Glomerular endothelial cell (primary cell): ENCODE measurements at places on chromosomes 4 and X.

- DNase-seq: no peak
These were observed 65.5 kb upstream of the LAS1L start for GRCh38 chrX:65600106-65600505.

DNA sequence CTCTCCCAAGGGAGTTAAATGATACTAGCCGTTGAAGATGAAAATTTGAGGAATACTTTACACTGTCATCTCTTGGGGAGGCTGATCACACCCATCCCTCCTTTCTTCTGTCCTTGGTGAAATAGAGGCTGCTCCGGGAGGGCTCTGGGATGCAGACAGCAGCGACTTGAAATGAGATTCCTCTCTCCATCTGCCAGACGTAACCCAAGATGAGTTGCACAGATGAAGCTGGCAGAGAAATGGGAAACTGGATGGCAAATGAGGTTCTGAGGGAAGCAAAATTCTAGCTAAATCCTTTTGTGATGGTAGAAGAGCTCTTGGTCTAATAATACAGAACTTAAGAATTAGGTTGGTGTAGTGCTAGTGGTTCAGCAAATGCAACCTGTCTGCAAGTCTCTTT, 201.4 kb downstream of the AASDH start:
- no peak for DNase-seq

- DNase-seq: no peak
These were observed 8.8 kb upstream of the BMP2K start for GRCh38 chr4:78767350-78767749.

DNA sequence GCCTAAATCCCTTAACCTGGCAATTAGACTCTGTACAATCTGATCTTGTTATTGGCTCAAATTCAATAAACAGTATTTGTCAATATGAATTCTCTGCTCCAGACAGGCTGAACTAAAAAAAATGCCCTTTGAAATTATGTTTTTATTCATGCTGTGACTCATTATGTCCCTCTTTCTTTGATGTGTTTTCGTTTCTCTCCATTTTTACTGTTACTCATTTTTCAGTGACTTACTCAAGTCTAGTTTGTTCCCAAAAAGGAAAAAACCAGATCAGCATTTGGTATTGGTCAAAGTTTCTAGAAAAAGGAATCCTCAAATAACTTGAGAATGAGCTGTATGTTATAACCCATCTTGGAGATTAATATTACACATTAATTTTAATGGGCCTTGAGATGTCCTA, 40.4 kb downstream of the UNC5C start:
- DNase-seq: no peak

DNA sequence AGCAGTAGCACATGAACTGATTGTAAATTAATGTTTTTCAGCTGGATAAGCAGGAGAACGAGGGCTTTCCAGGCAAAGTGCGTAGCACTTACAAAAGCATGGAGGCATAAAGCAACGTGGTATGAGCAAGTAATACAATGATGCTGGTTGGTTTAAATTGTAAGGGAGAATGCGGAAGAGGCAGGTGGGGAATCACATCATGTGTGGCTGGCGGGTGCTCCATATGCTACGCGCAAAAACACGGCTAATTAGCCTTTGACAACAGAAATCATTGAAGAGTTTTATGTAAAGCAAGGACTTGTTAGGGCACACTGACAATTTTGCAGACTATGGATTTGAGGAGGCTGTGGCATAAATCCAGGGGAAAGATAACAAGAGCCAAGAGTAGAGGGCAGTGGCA, 14.6 kb downstream of the SYTL4 start:
- DNase-seq: no peak

DNA sequence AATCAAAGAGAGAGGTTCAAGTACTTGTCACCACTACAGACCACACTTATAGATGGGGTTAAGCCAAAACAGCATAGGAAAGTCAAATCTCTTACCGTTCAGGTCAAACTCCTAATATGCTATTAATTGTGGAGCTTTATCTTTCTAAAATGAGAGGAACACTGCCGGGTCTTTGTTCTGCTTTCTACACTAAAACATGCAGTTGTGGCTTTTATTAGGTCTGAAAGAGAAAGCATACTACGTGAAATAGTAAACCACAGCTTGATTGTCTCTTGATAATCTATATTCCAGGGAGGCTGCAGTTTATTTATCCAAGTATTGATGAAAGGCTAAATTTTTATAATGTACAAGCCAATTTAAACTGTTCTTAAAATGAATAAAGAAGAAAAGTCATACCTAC, 12.3 kb upstream of the INPP4B start:
- no peak for DNase-seq

GRCh38 chrX:116009346-116009745, 161.2 kb upstream of the AGTR2 start:
- DNase-seq: no peak

DNA sequence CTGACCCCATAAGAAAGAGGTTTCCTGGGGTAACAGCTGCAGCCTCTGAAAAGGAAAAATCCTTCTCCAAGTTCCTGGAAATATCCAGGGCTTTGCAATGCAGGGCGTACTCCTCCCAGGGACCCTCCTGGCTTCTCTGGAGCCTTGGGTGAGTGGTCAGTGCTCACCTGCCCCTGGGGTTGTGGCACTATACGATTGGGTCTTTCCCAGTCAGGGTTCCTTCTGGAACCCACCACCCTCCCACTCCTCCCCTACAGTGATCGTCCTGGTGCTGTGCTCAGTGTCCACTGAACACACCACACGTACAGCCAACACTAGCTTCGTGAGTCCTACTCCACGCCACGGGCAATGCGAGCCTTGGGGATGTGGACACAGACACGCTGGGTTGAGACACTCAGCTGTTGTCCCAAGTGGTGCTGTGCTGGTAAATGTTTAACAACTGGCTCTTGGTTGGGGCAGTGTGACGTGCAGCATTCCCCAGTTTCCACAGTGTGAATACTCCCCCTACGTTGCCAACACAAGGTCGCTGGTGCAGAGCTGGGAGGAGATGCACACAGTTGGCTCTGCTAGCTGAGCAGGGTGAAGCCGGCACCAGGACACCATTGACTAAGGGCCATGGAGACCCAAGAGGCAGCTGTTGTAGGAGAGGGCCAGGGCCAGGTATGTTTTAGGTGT, 65.4 kb downstream of the HTRA3 start:
- no peak for DNase-seq

DNA sequence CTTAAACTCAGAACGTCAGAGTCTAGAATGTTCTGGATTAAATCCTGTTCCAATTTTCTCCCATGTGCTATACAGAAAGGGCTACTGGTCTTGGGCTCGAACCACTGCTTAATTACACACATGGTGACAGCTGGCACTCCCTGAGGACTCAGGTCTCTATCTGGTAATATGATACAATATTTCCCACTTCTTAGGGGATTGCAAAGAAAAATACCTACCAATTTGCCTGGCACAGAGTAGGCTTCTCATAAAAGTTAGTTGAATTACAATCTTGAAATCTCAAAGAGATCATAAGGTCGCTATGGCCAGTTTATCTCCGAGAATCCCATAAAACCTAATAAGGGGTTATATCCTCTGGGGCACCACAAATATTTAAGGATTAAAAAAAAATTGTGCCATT, 8.6 kb downstream of the GPM6B start:
- no peak for DNase-seq

DNA sequence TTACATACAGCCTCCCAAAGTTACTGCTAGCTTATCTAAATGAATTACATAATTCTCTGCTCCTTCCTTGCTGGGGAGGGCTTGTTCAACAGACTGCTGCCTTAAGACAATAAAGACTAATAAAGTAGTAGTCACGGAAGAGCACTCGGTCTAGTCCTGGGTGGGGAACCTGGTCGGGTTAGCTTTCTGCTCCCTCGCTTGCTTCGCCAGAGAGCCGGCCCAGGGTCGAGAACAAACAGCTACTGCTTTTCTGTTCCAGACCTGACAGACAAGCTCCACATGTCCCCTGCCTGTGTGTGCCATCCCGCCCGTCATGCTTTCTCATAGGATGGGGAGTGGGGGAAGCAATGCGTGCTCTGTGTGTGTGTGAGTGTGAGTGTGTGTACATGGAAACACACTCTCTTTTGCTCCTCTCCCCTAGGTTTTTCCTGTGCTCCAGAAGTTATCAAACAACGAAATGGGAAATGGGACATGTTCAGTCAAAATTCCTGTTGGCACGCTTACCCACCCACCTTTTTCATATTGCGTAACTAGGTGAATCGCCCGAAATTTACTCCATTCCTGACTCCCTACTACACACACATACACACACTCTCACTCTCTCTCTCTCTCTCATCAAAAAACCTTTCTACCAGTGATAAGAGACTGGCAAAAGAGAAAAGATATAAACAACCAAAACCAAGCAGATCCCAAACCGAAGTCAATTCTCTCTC, 1.3 kb downstream of the NPY1R start:
- DNase-seq: no peak

- DNase-seq: no peak
These were observed 2197.7 kb downstream of the ARAP2 start for GRCh38 chr4:34046580-34046979.

DNA sequence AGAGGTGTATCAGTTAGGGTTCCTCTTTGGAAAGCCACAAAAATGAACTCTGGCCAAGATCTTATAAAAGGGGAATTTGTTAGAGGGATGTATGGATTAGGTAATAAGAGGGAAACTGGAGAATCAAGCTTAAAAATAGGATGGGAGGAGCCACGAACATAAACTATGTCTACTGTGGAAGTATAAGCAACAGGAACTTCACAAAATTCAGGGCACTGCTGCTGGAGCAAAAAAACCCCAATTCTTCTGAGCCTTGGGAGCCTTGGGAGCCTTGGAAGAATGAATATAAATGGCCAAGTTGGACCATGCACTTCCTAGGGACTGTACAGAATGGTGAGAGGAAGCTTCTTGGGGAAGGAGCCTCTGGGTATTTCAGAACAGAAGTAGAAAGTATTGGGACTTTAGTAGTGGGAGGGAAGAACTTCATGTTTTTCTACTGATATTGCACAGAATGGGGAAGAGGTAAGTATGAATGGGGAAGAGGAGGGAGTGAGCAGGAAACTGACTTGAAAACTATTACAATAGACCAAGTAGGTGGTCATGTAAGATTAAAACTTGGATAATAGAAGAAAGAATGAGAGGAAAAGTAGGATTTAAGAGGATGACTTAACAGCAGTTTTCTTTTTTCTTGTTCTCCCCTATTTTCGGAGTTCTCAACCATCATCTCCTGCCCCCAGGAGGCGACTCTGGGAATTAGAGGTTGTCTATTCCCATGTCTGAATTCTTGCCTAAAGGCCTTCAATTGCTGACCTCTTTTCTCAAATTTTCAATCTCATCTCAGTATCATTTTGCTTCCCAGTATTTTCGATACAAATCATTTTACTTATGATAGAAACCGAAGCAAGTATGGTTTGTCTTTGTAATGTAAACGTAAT, 44.4 kb upstream of the TAPT1 start:
- DNase-seq: no peak

DNA sequence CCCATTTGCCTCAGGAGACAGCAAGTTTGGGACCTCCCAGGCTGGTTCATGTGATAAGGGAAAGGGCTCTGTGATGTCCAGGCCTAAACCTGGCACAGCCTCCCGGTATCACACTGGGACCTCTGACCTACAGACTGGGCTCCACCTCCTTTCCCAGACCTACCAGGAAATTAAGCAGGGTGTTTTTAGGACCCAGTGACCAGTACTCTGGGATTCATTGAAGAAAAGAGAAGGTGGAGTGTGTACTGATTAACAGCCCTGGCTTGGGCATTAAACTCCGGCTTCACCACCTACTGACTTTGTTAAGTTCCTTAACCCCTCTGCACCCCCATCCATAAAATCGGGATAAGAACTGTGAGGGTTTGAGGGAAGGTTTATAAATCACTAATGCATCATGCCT, 28.6 kb downstream of the ASB9 start:
- no peak for DNase-seq

DNA sequence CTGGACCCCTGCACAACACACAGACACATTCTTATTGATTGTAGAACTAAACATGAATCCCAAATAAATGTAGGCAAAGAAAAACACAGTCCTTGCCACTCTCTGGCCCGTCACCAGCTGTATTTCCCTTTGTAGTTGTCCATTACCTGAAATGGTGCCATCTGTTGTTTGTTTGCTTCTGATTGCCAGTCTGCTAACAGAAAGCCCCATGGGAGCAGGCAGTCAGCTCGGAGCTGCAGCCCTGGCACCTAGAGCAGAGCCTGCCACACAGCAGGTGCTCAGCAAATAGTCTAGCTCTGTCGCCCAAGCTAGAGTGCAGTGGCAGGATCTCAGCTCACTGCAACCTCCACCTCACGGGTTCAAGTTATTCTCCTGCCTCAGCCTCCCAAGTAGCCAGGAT, 28.9 kb downstream of the CPLX1 start:
- no peak for DNase-seq
